ENCODE measurements at places on chromosomes 1 and 21.

DNA sequence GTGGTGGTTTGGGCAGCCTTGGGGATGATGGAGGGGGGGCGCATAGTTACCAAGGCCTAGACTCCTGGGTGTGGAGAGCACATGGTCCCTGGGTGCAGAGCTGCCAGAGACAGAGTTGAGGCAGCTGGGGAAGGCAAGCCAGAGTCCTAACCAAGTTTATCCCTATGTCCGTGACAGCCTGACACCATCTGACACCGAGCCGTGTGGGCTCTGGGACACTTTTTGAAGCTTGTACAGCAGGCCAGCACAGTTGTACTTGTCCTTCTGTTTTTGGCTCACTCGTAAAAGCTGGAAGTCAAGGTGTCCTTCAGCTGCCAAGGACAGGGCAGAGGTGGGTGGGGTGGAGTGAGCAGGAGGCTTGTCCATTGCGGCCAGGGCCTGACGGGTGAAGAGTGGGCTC lies 28.5 kb downstream of the SLC26A9 start:
- no peak for DNase-seq

- no peak for DNase-seq
Measured at GRCh38 chr1:171139890-171140289, 45.2 kb upstream of the FMO2 start.

GRCh38 chr1:61287734-61288133 lies 205.4 kb downstream of the NFIA start:
- DNase-seq, result no peak

GRCh38 chr1:231315887-231316286 lies 21.8 kb downstream of the EXOC8 start:
- DNase-seq, result no peak

DNA sequence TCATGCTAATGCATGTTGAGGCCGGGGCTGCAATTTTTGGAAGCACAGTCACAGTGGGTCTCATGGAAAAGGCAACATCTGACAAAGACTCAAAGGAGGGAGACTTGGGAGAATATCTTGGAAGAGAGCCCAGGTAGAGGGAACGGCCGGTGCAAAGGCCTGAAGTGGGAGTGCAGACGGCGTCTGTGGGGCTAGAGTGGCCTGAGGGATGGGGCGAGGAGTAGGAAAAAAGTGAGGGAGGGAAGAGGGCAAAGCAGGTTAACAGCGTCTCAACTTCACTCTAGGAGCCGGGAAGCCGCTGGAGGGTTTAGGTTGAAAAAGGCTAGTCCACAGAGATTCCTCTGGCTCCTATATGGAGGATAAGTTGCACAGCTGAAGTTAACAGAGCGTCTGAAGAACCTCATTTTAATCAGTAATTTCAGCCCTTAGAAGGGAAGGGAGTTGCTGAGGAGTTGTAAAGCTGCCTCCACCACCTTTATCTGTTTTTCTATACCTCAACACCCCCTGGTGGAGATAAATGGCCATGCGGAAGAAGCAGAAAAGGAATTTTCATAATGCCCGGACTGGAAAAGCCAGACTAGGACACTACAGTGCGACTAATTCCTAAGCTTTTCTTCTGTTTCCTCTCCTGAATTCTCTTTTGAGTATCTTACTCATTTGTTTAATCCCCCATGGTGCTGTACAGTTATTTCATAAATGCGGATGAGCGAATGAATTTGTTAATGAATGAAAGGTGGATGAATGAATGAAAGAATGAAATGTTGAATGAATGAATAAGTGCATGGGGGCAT lies 78.7 kb upstream of the ZNF281 start:
- DNase-seq, result peak; percentile 46

DNA sequence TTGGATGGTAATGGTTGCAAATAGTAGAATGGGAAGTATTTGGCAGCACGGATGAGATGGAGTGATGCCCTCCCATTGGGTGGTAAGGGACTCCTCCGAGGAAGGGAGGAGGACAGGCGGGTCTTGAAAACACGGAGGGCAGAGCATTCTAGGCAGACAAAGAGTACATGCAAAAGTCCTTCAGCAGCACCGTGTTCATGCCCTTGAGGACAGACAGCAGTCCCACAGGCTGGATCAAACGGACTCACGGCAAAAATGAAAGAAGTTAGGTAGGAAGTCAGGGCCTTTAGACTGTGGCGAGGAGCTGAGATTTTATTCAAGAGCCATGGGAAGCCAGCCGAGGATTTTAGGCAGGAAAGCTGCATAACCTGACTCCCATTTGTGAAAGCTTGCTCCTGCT lies 253.9 kb downstream of the RHOU start:
- DNase-seq, result no peak

- DNase-seq, result no peak
Measured at GRCh38 chr1:5647234-5647633, 345.0 kb downstream of the NPHP4 start.

Data from NCI-H526 treated with DMSO at 0.1 percent for 48 hours (cell line).